ENCODE measurements at places on chromosomes 2 and 18.
A peak's percentile ranks its signal among the peaks of the same experiment; 100 is the strongest.

DNA sequence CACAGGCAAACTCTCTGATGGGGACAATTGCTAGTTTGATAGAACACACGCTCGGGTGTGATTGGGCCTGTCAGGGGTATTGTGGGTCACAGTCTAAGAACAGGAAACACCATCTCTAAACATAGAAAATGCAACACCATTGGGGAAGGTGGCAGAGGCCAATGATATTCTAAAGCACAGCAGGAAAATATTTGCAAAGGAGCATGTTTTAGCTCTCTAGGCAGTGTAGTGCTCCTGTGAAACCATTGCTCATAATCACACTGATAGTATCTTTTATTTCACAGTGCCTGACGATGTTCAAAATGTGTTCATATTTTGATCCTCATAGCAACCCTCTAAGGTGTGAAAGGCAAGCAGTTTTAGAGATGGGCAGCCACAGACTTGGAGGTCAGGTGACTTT, 224.2 kb downstream of the CD226 start:
- DNase-seq: no peak

DNA sequence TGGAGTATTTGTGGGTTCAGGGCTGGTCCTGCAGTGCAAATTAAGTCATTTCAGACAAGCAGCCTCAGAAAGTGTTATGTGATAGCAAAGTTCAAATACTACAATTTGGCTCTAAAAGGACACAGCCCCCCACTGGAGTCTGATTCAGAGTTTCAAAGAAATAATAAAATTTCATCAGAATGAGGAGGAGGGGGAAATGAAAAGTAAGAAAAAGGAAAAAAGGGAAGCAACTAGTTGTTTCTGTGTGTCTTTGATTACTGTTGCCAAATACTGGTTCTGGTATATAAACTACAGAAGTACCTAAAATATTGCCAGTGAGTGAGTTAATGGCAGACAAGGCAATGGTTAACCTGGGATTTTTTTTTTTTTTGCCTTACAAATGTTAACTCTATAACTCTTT, 773.9 kb downstream of the BCL11A start:
- no peak for DNase-seq

GRCh38 chr2:21165350-21165749, 41.6 kb downstream of the TDRD15 start:
- DNase-seq: no peak

DNA sequence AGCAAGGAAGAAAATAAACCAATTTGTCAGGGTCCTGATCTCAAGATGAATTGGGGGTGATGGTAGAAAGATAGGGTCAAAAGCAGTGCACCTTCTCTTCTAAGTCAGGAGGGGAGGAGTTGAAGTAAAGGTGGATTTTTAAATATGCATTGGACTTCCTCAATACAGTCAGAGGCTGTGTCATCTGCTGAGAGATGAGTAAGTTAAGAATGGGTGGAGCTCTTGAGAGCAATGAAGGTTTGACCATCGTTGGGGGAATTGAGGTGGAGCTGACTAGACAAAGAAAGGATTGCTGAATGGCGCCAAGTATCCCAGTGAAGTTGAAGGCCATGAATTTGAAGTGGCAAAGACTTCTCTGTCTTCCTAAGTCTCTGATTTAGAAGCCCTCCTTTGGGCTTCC, 18.4 kb upstream of the CPO start:
- DNase-seq: no peak

GRCh38 chr18:43932140-43932539, 654.9 kb upstream of the SYT4 start:
- DNase-seq: no peak

DNA sequence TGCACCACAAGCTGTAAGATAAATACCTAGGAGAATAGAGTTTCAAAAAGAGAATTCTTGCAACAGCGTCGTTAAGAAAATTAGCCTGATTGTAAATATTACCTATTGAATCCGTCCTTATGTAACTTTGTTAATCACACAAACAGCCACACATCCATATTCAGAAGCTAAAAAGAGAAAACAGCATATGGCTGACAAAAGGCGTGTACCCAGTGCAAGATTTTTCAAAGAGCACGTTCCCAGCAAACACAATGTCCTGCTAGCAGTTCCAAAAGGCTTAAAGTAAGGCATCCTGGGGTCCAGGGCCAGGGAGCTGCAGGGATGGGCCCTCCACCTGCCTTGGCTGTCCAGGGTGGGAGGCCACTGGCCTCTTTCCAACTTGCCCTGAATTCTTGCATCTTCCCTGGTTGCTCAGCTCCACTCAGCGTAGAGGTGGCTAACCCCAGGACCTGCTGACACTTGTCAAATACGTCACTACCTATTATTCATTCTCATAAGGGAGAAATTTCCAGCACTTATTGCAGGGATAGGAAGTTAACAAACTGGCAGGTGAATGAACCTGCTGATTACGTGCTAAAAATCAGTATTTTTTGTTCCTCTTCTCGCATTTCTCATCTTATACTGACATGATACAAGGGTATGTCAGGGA, 102.1 kb upstream of the NEDD4L start:
- no peak for DNase-seq

- no peak for DNase-seq
These were observed 191.2 kb downstream of the SPAG16 start for GRCh38 chr2:213475433-213475832.

DNA sequence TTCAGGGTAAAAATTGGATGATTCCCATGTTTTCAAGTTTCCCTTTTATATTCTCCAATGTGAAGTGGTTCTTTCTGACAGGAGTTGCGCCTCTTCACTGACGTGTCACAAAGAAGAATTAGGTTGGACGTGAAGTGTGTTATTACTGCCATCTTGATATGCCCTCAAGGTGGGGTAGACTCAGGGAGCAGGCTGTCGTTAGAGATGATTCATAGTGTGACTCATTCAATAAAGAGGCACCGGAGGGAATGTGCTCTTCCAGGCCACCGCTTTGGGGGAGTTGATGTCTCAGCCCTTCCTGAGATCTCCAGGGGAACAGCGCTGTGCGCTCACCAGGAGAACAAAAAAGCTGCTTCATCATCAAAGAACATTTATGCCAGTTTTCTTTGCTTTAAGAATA, 3.6 kb upstream of the DGKD start:
- DNase-seq: no peak

DNA sequence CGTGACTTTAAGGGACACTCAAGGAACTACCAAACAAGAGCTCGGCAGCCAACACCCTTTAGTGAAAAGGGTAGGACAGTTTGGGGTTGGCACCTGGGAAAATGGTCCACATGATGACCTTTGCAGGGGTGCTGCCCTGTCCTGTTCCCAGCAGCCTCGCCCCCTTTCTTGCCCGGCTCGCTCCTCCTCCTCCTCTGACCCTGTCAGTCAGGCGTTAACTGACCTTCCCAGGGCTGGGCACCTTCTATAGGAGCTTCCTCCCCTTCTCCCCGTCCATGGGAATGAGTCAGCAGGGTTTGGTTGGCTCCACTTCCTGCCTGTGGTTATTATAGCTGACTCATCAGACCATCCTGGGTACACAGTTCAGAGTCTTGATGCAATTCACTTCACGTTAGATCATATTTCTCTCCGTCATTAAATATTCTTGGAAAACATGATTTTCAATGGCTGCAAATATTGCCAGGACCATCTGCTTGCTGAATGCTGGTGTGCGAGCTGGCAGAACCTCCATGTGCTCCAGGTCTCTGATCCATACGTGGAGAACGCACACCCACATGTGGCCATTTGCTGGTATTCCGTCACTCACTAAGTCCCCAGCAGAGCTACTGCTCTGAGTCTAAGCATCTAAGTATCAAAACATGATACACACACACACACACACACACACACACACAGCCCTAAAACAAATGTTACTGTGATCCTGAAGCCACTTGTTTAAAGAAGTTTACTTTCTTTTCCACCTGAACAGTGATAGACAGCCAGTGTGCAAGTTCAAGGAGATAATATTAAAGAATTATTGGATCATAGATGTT, 185.0 kb downstream of the ANAPC1 start:
- DNase-seq: no peak

GRCh38 chr2:162037886-162038285, 36.1 kb downstream of the DPP4 start:
- DNase-seq: no peak

GRCh38 chr2:191255756-191256312, 10.6 kb downstream of the MYO1B start:
- DNase-seq: no peak

- no peak for DNase-seq
These were observed 123.8 kb upstream of the FHL2 start for GRCh38 chr2:105522645-105523044.

DNA sequence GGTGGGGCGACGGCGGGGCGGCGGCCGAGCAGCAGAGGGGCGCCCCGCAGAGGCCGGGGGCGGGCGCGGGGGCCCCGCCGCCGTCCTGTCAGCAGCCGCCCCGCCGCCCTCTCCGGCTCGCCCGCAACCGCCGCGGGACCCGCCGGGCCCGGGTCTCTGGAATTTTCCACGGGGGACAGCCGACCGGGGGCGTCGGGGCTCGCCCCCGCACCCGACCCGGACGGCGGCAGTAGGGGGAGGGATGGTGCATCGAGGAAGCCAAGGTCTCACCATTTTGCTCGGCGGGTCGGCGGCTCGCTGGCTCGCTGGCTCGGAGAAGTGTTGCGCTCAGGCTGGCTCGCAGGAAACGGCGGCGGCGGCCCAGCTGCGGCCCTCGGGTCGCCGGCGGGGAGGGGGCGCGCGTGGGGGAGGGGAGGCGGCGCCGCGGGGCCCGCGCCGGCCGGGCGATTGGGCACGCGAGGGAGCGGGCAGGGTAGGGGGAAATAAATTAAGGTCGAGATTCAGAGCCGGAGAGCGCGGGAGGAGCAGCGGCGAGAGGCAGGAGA, 405 bp downstream of the PPP3R1 start:
- DNase-seq: peak; percentile 8

- no peak for DNase-seq
These were observed 38.2 kb downstream of the BOLA3 start for GRCh38 chr2:74109551-74109950.

DNA sequence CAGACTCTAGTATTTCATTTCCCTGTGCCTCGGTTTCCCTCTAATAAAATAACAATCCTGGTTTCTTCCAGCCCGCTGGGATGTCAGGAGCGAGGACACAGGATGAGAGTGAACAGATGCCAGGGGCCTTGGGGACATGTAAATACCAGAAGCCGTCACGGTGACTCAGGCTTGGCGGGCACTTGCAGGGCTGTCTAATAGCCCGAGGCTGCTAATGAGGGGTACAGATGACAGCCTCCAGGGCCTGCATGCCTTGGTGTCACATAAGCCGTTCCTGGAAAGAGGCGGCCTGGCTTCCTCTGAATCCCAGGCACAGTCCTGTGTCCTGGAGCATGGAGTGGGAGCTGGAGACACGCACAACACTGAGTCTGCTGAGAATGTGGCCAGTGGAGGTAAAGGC, 28.2 kb downstream of the HS1BP3 start:
- no peak for DNase-seq

GRCh38 chr18:31576670-31577069, 15.0 kb upstream of the TTR start:
- DNase-seq: no peak

DNA sequence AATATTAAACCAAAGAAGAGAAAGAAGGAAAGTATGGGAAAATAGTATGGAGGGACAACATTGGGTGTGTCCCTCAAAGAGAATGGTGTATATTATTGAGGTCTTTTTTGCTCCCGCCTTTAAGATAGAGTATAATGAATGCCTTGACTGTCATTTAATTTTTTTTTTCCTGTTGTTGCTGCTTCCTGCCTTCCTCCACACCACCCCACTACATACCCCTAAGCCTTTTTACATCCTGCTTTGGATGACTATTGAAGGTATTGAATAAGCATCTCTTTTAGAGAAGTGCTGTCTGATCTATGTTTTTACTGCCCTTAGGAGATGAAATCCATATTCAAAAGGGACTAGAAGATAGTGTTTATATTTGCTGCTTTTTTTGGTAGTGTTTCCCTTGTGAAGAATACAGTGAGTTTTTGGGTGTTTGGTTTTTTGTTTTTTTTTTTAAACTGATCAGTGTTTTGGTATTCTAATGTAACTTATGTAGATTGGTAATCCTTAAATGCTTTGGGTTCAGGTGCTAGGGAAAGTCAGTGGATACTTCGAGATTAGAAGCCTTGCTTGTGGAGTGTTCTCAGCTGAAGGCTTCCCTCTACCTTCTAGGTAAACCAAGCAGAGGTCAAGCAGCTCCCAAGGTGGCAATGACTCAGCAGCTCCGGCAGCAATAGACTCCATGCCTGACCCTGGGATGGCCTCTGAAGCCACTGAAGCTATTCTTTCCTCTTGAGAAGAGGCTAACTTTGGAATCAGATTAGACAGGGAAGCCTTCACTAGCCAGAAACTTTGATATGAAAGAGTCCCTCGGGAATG, 5.0 kb downstream of the FZD7 start:
- no peak for DNase-seq

GRCh38 chr2:12320991-12321641, 395.6 kb upstream of the TRIB2 start:
- no peak for DNase-seq

GRCh38 chr2:219765231-219765911, 137.9 kb downstream of the SLC4A3 start:
- DNase-seq: no peak

GRCh38 chr18:49007663-49008062, 56.9 kb upstream of the SMAD7 start:
- no peak for DNase-seq

DNA sequence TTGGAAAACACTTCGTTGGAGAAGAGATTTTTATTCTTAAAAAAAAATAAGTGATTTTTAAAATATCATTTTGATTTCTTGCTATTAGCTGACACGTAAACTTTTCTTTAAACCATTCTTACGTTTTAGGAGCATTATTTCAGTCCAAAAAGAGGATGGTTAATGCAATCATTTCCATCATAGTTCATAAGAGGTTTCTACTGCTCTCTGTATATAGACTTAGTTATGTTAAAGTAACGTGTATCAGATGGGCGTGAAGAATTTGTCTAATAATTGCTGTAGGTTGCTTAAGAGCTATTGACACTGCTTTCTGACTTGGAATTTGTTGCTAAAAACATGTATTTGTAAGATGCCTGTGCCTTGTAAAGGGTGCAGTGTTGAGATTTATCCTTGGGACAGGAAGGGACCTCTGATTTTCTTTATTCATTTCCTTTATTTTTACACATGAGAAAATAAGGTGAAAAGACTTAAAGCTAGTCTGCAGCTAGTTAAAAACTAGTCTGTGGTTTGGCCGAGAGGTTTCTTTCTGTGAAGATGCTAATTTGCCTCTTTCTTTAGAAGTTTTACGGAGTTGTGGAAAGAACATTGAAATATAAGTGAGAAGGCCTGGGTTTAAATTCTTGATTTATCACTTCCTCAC, 2.9 kb downstream of the ANKRD12 start:
- no peak for DNase-seq

DNA sequence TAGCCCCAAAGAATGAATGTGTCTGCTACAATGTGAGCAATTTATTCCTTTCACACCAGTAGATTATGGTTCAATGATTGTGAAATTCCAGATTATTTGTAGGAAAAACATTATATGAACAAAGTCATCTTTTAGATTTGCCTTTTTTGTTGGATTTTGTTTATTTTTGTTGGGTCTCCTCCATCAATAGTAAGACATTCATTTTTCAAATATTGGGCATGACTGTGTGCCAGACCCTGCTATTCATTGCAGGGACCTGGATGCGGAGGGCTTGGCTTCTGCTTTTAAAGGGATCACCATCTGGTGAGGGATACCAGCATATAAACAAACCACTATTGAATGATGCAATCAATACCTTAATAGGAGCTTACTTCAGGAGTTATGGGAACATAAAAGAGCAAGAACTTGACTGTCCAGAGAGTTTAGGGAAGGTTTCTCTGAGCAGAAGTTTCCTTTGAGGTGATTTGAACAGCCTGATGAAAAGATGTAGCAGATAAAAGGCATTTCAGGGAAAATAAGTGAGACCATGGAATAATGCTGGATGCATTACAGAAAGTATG, 486.7 kb downstream of the EPHA4 start:
- DNase-seq: no peak
